ENCODE measurements at places on chromosomes 13 and 19.

DNA sequence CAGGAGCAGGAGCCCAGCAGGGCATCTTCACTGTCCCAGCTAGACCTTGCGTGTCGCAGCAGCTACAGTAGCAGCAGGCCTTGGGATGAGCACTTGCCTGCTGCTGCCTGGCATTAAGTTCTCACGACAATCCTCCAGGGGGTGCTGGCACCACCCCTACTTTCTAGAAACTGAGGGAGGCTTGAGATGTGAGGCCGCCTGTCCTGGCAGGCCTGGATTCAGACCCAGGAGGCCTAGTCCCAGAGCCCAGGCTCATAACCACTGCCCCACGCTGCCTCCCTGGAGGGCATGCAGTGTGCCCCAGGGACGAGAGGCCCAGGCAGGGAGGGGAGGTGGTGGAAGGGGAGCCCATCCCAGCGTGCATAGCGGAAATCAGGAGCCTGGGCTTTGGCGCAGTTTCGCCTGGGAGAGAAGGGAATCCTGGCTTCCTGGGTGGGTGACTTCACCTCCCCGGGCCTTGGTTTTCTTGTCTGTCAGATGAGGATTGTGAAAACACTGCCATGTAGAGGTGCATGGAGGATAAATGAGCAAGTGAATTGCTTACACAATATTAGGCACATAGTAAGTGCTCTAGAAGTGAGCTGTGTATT is 26.1 kb downstream of the PPP5C start:
- no peak for DNase-seq

- no peak for DNase-seq
Measured at GRCh38 chr13:113763254-113763653, 4.2 kb downstream of the TMEM255B start.

- DNase-seq = no peak
Measured at GRCh38 chr13:110392510-110393240, 85.6 kb downstream of the COL4A2 start.

GRCh38 chr19:35596366-35596999 is 10.5 kb downstream of the PMIS2 start:
- DNase-seq = peak; percentile 12

- peak; percentile 63 for DNase-seq
Measured at GRCh38 chr13:50248516-50249143, 233.4 kb downstream of the KCNRG start.

- peak; percentile 91 for DNase-seq
Measured at GRCh38 chr13:102983496-102983895, 82.7 kb downstream of the SLC10A2 start.
